CD4-positive, alpha-beta T cell treated with Interleukin-17A for 1 hour (primary cell): ENCODE measurements at places on chromosomes 7 and 10.

DNA sequence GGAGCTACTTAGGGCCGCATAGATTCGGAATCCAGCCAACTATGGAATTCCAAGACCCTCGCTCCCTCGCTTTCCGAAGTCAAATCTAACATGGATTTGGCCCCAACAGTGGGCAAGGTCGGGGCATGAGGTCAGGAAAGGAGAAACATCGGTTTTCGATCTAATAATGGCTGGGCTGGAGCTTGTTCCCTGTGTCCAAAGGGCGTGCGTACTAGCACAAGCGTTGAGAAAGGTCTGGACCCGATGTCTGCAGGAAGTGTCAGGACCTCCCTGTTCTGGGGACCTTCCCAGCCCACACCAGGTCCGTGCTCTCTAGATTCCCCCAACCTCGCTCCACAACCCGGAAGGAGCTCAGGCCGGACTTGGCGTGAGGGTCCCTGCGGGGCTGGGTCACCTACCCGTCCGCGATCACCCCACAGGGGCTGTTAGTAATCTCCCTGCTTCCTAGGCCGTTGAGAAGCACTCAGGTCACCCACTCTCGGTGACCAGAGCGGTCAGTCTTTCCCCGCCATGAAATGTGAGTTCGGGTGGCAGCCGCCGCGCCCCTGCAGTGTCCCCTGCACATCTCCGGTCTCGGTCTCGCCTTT lies 4.8 kb downstream of the FEZF1 start:
- DNase-seq: no peak

DNA sequence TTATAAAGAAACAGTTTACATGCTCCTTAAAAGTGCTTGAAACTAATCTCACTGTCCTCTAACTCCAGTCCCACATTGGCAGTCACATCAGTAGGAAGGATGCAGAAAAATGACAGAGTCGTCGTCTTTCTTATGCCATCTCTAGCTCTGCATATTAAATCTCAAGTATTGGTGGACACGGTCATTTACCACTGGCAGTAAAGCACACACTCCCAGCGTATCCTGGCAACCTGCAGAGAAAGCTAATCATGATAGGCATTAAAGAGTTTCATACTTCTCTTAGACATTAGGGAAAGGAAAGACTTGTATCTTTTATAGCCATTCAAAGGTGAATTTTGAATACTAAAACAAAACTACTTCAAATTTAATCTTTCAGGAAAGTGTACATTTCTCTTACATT lies 202.0 kb upstream of the COBL start:
- DNase-seq: no peak

- DNase-seq: no peak
Measured at GRCh38 chr7:108813251-108814014, 243.8 kb downstream of the DNAJB9 start.

GRCh38 chr7:15682751-15683245 lies 3.7 kb downstream of the MEOX2 start:
- DNase-seq: no peak

- DNase-seq: peak; percentile 60
Measured at GRCh38 chr10:22253580-22253882, 35.7 kb upstream of the EBLN1 start.

- DNase-seq: no peak
Measured at GRCh38 chr7:35702541-35702940, 7.6 kb upstream of the HERPUD2 start.

- no peak for DNase-seq
Measured at GRCh38 chr7:142194201-142194600, 63.7 kb downstream of the PRSS58 start.

- no peak for DNase-seq
Measured at GRCh38 chr10:31004611-31005193, 27.0 kb downstream of the ZNF438 start.

GRCh38 chr10:88131511-88132139 lies 268.2 kb downstream of the PTEN start:
- DNase-seq: no peak

DNA sequence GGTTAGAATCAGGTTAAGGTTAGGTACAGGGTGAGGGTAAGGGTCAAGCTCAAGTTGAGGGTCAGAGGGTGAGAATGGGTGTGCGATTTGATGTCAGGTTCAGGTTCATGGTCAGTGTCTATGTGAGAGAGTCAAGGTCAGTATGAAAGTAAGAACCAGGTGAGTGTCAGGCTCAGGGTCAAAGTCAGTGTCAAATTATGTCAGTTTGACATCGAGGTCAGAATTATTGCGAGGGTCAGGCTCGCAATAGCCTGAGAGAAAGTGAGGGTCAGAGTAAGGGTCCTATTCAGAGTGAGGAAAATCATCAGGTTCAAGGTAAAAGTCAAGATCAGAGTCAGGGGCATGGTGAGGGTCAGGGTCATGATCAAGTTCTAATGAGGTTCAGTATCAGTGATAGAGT lies 13.0 kb downstream of the MRPS24 start:
- DNase-seq: no peak

- no peak for DNase-seq
Measured at GRCh38 chr7:24216576-24217125, 67.3 kb upstream of the NPY start.

- no peak for DNase-seq
Measured at GRCh38 chr7:115113776-115114175, 191.9 kb downstream of the MDFIC start.

DNA sequence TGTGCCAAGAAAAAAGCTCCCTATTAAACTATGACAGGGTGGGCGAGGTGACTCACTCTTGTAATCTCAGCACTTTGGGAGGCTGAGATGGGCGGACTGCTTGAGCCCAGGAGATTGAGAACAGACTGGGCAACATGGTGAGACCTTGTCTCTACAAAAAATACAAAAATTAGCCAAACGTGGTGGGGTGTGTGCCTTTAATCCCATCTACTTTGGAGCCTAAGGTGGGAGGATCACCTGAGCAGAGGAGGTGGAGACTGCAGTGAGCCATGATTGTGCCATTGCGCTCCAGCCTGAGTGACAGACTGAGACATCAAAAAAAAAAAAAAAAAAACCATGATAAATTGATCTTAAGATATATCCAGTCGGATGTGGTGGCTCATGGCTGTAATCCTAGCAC lies 11.5 kb downstream of the POLR3A start:
- no peak for DNase-seq

GRCh38 chr7:158126661-158127060 lies 461.0 kb downstream of the PTPRN2 start:
- no peak for DNase-seq

DNA sequence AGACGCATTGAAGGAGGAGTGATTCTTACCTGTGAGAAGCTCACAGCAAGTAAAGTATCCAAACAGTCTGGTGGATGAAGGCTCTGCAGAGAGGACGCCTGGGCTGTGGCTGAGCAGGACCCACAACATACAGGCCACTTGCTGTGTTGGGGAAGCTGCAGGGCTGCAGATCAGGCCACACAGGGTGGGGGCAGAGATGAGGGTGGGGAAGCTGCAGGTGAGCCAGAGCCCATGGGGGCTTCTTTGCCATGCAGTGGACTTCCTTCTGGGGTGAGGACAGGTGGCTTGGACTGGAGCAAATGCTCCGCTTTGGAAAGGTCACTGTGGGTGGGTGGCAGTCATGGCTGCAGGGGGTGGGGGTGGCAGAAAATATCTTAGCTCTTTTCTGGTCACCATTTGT lies 214.8 kb downstream of the GLRX3 start:
- no peak for DNase-seq

DNA sequence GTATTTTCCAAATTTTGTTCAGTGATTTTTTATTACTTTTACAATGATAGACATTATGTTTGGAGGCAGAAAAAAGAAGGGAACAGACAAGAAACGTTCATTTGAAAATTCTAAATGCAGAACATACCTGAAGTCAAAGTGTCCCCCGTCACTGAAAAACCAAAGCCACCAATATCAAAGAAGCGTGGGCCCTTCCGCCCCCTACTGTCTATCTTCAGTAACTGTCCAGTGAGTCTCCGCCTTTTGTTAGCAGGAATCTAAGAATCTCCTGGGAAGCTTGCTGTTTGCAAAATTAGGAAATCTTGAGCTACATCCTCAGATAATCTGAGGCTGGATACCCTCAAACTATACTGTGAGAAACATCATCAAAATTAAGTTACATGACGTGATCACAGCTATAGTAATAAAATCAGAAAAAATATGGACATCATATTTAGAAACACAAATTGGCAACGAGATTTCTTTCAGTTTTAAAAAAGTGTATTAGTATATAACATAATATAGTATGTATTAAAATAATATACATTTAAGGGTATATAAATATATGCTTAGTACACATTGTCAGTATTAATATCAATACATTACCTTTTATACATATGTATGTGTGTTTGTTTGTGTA lies 169.3 kb upstream of the AKR1E2 start:
- DNase-seq: peak; percentile 71
